ENCODE measurements at places on chromosomes 5 and 9. TPM values are rescaled to one million over a fixed set of nuclear protein-coding genes. Genes with fewer than 3 reads are reported as not detected.

Gene NHP2
- polyA plus RNA-seq, result 68.6 TPM

Gene DNM1
- 17.5 TPM for polyA plus RNA-seq

DNA sequence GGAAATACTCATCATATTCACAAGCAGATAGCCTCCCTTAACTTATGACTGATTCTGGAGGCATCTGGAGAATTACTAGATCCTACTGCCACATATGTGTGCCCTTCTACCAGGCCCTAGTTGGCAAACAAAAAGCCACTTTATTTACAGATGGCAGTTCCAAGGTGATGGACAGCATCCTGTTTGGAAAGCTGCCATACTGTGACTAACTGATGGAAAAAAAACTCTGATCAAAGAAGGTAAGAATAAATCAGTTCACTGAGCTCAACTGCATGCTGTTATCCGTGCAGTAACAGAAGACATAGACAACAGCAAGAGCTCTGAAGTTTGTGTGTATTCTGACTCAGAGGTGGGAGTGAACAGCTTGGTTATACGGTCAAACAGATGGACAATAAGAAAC, 279.8 kb upstream of the POU5F2 start:
- no peak overlapping the region for H3K4me3 ChIP-seq
- DNase-seq, result peak; percentile 65
- H3K36me3 ChIP-seq, result no peaks in the 10 kb centered on the region

DNA sequence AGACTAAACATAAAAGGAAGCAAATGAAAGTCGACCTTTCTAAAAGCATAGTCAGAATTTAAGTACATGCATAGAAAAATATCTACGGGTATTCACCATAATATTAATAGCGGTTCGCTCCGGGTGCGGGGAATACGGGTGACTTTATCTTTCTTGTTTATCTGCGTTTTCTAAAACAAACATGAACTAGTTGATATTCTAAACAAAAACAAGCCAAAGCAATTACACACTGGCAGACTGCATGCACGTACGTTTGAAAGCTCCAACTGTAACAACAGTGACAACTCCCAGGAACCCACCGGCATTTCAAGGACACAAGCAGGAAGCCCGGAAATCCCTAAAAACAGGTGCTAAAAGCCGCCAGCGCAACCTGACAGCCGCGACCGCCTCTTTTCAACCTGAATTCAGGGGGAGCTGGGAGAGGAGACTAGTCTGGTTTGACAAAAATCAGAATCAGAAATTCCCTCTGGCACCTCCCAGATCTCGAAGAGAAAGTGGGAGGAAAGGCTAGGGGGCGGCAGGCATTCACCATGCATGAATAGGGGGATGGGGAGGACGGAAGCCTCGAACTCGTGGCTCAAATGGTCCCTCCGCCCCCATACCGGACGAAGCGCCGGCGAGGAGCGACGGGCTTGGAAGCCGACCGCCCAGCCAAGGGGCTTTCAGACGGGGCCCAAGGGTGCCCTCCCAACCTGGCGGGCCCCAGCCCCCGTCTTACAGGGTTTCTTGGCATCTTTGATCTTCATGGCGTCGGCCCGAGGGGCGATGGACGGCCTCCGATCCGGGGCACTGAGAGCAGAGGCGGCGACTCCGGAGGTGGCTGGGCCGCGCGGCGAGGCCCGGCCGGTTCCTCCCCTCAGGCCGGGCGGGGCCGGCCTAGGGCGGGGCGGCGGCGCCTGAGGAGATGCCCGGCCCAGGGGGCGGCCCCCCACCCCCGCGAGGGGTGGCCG, at the start of gene PANK3:
Gene PANK3 (minus strand): TSS at position 831 of the 950 bp plus-strand sequence. CDS start 85 bp downstream, at position 746.
- H3K36me3 ChIP-seq, result no peaks in the 10 kb centered on the region
- no peaks in the 10 kb centered on the region for H3K27me3 ChIP-seq
- peaks cover 52% of the 10 kb centered on the region for H3K4me1 ChIP-seq
- peak within 1 kb of the TSS; percentile 95 for H3K27ac ChIP-seq
- peak; percentile 80 for DNase-seq

DNA sequence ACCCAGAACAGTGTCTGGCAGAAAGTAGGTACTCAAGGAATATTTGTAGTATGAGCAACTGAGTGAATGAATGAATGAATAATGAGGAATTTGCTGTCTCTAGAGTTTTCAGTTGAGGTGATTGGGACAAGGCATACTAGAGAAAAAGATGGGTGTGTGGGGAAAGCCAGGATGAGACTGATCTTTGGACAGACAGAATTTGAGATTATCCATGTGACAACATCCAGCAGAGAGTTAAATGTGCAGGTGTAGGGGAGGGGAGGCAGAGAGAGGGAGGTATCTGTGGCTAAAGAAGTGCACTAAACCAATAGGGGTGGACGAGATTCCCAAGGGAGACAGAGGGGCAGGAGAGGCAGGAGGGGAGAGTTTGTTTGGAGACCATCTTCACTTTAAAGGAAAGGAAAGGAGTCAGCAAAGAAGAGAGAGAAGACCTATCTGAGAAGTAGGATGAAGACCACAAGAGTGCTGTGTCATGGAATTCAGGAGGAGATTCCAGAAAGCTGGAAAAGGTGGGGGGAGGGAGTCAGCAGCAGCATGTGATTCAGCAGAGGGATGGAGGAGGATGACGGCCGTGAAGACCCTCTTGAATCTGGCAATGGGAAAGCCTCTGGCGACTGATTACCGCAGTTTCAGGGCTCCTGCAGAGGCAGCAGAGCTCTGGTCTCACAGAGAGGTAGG, 3.2 kb downstream of the CPLX2 start:
- no peaks in the 10 kb centered on the region for H3K4me1 ChIP-seq
- H3K27me3 ChIP-seq, result peaks cover 37% of the 10 kb centered on the region
- no peaks in the 10 kb centered on the region for H3K36me3 ChIP-seq
- H3K27ac ChIP-seq, result no peak overlapping the region
- DNase-seq, result no peak
- no peak overlapping the region for H3K4me3 ChIP-seq

All from adrenal gland (tissue), 19 donors.